CD4-positive, alpha-beta T cell treated with Interleukin-10 for 1 hour (primary cell): ENCODE measurements at places on chromosomes 5 and 9.

DNA sequence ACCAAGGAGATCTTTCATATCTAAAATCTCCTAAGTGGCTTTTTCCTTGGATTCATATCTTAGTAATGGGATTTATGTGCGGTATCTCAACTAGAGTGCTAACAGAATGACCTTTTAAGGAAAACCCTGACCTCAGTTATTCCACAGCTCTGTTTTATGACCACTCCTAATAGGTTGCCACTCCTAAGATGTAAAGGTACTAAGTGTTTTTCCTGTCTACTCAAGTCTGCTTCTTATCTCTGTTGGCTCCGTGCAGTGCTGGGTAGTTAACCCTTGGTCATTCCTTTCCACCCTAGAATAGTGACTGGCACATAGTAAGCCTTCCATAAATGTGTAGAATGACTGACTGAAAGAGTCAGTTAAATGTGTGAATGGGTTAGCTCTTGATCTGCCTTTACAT lies 161.4 kb downstream of the DOCK2 start:
- no peak for DNase-seq

- no peak for DNase-seq
These were observed 5.3 kb downstream of the BARX1 start for GRCh38 chr9:93949694-93950449.

DNA sequence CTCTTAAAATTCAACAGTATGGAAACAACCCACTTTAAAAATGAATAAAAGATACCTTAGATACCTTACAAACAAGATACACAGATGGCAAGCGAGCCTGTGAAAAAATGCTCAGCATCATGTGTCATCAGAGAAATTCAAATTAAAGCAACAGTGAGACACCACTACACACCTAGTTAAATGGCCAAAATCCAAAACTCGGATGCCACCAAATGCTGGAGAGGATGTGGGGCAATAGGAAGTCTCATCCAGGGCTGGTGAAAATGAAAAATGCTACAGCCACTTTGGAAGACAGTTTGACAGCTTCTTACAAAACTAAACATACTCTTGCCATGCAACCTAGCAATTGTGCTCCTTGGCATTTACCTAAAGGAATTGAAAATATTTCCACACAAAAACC lies 17.9 kb downstream of the DUSP1 start:
- no peak for DNase-seq

DNA sequence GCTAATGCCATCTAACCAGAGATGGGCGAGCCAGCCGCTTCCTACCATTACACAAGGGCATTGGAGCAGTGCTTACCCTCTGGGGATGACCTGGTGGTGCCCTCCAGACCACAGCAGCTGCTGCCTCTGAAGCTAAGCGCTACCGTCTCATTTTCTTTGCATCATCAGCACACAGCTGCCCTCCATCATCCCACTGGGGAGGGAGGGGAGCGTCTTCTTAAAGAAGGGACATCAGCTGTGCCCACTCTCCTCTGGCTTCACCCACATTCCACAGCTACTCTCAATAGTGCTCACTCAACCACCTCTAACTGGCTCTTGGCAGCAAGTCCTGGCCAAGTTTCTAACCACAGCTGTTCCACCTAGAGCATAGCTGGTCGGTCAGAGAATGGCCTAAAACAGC lies 503.4 kb downstream of the NFIB start:
- DNase-seq, result no peak

DNA sequence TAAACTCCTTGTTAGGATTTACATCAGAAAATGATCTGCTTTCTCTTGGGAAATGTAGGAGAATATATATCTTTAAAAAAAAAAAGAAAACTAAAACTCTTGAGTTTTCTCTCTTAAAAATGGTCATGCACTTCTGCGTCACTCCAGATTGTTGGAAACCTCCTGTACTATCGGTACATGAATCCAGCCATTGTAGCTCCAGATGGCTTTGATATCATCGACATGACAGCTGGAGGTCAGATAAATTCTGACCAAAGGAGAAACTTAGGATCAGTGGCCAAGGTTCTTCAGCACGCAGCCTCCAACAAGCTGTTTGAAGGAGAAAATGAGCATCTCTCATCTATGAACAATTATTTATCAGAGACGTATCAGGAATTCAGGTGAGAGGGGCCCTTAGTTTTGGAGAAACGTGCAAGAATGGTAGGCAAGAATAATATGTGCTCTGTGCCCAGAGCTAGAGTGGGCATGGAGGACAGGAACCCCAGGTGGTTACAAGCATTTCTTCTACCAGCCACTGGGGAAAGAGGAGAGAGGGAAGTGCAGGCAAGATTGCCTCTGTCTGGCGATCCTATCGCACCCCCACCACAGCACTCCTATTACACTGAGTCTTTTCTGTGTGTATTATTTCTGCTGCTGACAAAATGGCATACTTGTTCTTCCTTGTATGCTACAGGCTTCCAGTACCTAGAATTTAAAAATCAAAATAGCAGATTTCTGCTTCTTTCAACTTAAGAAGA lies 41.4 kb upstream of the F2R start:
- DNase-seq, result no peak

DNA sequence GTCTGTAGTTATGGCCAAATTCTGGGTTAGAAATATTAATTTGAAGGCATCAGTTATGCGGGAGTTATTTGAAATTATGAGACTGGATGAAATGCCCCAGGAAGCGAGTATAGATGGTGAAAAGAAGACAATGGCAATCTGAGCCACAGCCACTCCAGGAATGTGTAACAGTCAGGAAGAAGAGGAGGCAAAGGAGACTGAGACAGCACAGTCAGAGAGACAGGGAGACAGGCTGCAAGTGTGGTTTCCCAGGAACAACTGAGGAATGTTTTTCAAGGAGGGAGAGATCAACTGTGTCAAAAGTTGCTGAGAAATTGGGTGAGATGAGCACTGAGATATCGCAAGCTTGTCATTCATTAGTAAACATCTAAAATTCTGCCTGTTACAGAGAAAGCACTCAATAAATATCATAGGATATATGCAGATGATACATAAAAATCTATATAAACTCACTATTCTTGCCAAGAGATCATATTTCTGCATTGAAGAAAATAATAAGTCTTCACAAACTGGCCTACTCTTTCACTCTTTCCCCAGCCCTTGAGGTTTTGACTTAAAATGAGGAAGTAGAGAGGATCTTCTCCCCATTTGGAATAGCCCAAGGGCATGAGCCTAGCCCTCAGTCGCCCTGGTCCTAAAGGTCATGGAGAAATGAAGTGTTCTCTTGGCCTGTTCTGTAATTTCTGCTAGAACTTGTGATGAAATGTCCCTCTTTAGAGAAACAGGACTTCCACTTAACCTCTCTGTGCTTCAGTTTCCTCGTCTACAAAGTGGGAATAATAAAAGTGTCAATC lies 48.5 kb upstream of the RLN1 start:
- DNase-seq, result no peak

DNA sequence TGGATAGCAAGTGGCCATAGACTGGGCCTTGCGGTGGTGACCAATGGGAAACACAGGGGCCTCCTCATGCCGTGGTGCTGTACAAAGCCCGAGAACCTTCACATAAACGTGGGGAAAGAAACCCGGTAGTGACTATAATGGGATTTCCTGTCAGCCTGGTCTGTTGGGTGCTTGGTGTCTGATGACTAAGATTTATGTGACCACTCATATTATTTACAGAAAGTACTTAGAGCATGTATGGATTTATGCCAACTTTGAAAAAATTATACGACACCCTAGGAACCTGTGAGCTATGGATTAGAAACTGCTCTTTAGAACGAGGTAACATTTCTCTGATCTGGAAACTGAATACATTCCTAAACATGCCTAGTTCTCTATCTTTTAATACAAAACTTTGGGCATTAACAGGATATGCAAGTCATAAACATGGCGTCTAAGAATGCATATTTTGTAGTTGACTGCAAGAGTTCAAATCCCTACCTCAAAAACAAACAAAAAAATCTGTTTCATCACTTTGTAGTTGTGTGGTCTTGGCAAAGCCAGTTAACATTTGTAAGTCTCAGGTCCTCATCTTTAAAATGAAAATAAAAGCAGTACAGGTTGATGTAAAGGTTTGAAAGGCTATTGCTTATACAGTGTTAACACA lies 85.4 kb downstream of the TMEM167A start:
- DNase-seq, result no peak

- DNase-seq, result no peak
These were observed 37.5 kb downstream of the ACTBL2 start for GRCh38 chr5:57445006-57445704.

DNA sequence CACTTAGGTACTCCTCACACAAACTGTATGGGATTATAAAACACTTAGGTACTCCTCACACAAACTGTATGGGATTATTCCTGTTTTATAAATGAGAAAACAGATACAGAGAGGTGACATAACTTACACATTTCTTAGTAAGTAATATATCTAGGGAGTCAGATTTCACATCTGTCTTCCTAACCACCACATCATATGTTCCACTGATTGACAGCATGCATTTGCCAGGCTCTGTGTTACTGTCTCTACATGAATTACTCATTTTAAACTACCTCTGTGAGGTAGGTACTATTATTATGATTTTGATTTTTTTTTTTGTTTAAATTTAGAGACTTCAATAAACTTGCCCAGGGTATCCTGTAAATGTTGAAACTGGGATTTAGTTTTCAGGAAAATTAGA lies 232.7 kb downstream of the CCDC171 start:
- no peak for DNase-seq
